ENCODE measurements at places on chromosomes 1 and 21.

GRCh38 chr1:61050541-61051442 is 31.6 kb upstream of the NFIA start:
- peak; percentile 67 for ATAC-seq

GRCh38 chr1:10724948-10725847 is 71.2 kb downstream of the CASZ1 start:
- peak; percentile 92 for ATAC-seq

DNA sequence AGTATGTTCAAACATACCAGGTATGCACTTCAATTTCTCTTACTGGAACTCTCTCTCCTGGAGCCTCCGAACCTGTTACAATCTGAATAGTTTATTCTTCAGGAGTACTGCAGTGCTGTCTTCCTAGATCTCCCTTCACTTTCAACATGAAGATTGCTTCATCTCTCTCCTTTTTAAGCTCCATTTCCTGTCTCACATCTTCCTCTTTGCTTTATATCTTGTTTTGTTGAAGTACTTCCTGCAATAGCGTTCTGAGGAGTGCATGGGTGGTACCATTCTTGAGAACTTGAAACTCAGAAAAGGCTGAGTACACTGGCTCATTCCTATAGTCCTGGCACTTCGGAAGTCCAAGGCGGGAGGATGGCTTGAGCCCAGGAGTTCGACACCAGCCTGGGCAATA is 15.7 kb upstream of the C1orf146 start:
- no peak for ATAC-seq

- ATAC-seq, result no peak
Measured at GRCh38 chr1:160169553-160170399, 18.4 kb downstream of the ATP1A4 start.

DNA sequence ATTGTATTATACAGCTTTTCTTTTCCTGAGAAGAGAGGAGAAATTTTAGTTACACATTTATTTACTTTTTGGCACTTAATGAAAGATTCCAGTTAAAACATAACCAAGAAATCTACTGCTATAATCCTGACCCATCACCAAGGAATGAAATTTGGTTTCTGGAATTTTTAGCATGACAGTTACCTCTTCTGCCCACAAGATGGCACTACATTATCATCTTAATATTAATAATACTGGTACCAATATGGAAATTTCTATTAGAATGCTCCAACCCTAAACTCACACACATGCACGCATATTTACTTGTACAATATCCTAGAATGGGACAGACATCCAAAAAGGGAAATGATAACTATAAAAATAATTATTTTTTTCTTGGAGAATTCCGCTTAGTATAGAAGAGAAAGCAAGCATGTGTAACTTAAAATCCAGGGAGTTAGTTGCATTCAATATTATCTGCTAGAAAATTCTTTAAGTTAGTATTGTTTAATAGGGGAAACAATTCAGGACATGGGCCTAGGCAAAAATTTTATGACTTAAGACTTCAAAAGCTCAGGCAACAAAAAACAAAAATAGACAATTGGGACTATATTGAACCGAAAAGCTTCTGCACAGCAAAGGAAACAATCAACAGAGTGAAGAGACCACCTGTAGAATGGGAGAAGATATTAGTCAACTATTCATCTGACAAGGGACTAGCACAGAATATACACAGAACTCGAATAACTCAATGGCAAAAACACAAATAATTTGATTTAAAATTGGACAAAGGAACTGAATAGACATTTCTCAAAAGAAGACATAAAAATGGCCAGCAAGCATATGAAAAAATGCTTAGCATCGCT is 37.4 kb downstream of the MAP3K21 start:
- ATAC-seq, result no peak

GRCh38 chr1:88976235-88976634 is 16.2 kb downstream of the KYAT3 start:
- no peak for ATAC-seq

GRCh38 chr1:163191301-163191700 is 11.4 kb downstream of the RGS5 start:
- no peak for ATAC-seq

- no peak for ATAC-seq
Measured at GRCh38 chr1:39976732-39977131, 21.8 kb downstream of the MFSD2A start.

- no peak for ATAC-seq
Measured at GRCh38 chr1:225879521-225880221, 2.5 kb downstream of the TMEM63A start.

DNA sequence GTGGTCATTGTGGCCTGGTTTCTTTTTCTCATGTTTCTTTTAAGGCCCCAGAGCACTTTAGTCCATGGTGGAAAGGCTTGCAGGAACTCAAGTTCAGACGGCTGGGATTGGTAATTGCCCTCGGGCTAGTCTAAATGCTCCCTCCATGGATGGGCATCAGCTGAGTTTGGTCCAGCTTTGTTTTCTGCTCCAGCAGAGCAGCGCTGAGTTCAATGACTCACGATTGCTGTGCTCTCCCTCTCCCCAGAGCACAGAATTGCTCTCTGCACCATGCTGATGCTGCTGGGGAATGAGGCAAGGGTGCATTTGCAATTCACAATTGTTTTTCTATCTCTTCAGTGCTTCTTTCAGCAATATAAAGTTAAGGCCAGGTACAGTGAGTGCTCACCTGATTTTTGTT is 1.8 kb upstream of the OR2T6 start:
- ATAC-seq, result no peak

DNA sequence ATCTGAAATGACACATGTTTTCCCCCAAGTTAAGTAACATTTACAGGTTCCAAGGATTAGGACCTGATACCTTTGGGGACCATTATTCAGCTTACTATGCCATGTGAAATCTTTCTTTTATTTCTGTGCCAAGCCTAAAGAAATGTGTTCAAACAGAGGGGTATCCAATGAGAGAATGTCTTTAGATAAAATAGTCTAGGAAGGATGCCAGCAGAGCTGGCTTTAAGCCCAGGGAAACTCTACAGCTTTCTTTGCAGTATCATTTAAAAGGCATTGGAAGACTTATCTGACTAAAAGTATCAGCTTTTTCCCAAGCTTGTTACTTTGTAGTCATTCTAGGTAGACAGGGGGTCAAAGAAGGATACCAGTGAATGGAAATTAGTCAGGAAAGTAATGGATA is 860.4 kb downstream of the PLA2G4A start:
- ATAC-seq, result no peak

DNA sequence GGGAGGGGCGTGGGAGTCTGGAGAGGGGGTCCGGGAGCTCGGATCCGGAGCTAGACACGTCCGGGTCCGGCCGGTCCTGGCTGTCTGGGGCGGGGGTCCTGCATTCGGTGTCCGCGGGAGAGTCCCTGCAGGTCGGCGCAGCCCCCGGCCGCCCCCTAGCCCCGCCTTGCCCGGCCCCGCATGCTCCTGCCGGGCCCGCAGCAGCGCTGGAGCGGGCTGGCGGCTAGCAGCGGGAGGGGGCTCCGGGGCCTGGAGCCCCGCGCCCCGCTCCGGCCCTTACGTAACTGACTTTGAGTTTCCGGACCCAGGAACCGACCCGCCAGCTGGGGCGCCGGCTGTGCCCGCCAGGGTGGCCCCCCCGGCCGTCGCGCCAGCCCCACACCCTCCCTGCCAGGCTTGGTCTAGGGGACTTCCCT is 26.9 kb upstream of the EPB41 start:
- ATAC-seq, result peak; percentile 30

DNA sequence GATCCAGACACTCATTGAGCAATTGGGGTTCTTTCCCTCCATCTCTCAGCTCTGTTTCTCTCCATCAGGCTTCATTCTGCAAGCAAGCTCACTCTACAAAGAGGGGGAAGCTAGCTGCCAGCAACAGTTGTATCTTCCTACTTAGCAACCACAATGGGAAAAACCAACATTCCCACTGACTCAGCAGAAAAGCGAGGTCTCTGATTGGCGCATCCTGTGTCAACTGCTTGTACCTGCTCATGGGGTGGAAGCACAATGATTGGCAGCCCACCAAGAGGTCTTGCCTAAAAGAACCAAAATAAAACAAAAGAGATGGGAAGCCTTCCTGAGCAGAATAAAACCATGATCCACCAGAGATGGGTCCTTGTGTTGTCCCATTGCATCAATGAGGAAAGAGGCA is 4.0 kb upstream of the CDA start:
- no peak for ATAC-seq

- ATAC-seq, result no peak
Measured at GRCh38 chr1:80171631-80172030, 1165.1 kb upstream of the ADGRL4 start.

- ATAC-seq, result no peak
Measured at GRCh38 chr1:59692591-59692990, 122.2 kb upstream of the HOOK1 start.

Measured in motor neuron (in vitro differentiated cells).